GM23338 (cell line): ENCODE measurements at places on chromosomes 6 and 20.

DNA sequence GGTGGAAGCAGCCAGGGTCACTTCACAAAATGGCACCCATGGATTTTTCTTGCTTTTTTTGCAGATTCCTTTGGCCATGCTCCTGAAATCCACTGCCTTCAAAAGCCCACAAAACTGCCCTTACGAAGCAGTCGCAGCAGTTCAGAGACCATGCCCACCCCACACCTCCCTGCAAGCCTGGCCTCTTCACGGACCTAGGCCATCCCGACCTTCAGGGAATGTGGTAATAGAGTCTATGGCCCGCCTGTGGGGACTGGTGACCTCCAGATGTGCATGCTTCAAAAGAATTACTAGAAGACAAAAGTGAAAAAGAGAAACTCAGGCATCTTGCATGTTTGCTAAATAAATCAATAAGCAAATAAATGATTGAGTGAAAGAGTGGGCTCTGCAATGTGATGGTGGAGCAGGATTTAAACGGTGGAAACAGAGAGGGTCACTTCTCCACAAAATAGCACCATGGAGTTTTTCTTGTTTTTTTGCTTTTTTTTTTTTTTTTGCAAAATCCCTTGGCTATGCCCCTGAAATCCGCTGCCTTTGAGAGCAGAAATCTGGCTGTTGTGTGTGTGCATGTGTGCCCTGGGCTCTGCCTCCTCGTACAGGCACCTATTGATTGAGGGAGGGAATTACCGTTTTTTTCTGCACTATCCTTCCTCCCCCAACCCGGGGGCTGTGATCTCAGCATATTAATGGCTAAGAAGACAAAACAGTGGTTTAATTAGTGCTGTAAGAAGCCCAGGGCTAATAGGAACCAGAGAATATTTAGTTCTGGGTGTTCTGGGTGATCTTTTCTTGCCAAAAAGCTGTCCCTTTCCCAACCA is 107.4 kb downstream of the PXDC1 start:
- DNase-seq, result no peak

DNA sequence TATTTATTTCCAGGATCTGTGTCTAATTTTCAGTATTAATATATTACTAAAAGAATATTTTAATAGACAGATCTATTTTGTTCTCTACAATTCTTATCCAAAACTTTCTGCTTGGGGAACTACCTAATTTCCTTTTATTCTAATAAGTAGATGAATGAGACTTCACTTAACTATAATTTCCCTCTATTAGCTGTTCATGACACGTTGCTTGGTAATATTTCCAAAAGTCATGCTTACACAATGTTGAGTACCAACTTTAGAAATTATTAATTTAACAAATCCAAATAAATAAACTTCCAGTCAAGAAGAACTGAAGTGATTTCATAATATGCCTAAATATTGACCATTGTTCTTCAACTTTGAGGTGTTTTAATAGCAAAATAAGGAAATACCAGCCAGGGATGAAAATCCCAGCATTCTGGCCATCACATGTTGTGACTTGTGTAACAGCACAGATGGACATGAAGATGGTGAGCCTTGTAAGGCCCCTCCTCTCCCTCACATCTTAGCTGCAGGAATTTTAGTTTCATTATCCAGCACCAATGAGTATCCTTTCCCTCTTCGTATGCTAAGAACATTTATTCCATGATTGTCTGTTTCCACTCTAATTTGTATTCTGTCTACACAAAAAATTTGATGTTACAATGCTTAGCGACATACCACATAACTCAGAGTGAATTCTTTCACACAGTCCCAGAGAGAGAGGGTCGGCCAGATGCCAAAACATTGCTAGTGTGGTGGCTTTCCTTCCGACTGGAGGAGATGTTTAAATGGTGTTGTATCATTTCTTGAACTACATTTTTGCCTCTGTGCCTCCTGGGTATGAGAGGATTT is 137.5 kb downstream of the FOXA2 start:
- DNase-seq, result no peak

DNA sequence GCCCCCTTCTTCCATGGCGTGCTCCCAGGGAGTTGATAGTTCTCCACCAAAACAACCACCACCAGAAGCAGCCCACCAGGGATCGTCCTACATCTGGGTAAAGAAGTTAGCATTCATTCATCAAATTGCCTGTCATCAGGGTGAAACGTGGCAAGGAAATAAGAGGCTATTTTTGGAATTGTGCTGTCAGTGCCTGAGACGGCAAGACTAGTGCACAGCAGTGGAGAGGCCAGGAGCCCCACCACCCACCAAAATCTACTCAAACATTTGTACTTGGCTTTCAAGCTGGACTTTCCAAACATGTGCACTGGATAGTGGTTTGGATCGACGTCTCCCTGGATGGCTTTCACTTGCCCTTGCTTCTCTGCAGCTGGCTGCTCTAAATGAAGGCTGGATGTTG is 44.8 kb downstream of the TXNDC5 start:
- no peak for DNase-seq

DNA sequence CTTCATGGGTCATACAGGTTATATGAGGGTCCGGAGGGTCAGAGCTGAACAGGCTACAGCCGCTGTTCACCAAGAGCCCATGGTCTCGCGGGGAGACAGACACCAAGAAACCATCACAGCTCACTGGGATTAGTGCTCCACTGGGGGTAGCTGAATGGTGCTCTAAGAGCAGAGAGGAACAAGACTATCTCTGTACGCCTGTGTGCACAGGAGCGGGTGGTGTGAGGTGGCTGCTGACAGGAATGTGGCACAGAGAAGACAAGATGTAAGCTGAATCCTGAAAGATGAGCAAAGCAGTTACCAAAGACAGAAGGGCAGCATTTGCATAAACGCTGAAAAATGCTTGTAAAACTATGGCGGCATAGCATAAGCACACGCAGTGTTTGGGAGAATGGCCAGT is 139.1 kb downstream of the GMPR start:
- no peak for DNase-seq

DNA sequence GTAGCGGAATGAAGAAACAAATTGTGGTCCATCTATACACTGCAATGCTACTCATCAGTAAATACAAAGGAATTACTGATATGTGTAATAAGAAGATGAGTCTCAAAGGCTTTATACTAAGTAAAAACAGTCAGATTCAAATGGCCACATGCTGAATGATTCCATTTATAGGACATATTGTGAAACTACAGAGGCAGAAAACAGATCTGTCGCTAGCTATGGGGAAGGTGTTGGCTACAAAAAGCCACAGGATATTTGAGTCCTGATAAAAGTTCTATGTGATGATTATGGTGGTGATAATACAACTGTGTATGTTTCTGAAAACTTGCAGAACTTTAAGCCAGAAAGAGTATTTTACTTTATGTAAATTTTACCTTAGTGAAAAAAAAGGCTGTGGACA is 313.2 kb downstream of the HDGFL1 start:
- DNase-seq, result no peak

DNA sequence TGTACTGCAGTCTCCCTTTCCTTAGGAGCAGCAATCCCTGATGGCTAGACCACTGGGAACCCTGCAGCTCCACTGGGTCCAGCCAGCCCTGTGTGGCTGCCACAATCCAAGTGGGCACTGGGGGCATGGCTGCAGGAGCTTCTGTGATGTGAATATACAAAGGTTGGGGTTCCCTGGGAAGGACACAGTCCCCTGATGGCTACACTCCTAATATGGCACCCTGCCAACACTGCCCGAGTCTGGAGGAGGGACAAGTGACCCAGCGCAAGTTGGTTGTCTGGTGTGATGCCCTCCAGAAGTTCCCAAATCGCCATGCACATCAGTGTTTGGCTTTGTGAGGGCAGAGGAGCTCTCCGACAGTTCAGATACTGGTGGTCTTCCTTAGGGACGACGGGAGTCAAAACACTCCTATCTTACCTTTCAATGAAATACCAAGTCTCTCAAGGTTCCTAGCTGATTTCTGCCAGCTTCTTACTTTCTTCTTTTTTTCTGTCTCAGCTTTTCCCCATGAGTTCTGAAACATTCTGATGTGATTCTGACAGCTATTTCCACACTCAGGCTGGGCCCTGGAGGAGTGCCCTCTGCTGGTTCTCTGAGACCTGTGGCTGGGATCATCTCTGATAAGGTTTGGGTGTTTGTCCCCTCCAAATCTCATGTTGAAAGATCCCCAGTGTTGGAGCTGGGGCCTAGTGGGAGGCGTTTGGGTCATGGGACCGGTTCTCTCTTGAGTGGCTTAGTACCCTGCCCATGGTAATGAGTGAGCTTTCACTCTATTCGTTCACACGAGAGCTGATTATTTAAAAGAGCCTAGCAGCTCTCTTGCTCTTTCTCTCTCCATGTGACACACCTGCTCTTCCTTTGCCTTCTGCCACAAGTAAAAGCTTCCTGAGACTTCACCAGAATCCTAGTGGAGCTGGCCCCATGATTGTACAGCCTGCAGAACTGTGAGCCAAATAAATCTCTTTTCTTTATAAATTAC is 15.5 kb upstream of the ZFP57 start:
- peak; percentile 79 for DNase-seq

DNA sequence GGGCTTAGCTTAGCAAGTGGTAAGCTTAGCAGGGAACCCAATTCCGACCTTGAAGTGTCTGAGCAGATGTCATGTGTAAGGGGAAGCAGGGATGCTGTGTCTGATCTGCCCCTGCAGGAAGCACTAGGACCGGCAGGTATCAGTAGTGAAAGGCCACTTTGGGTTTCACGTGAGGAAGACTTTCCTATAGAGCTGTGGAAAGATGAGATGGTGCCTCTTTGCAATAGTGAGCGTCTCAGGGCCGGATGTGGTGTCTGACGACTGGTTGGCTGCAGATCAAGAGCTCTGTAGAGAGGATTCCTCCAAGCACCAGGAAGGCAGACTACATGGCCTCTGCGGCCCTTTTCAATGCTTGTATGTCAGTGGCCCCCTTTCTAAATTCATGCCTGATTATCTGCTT is 98.3 kb downstream of the TIAM2 start:
- peak; percentile 37 for DNase-seq

DNA sequence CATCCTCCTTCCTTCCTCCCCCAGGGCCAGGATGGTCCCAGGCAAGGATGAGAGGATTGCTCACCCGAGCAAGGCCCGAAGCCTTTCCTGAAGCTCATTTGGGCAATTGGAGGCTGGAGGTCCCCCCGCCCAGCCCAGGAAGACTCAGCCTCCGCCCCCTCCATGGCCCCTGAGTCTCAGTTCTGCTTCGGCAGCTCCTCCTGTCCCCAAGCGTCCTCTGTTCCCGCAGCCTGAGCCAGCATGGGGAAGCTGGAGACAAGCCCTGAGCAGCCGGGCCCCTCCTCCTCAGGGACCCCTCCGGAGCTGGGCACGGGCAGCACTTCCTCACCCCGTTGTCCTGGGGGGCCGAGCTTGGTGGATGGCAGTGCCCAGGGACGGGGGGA is 26.0 kb downstream of the SLC17A9 start:
- DNase-seq, result no peak

DNA sequence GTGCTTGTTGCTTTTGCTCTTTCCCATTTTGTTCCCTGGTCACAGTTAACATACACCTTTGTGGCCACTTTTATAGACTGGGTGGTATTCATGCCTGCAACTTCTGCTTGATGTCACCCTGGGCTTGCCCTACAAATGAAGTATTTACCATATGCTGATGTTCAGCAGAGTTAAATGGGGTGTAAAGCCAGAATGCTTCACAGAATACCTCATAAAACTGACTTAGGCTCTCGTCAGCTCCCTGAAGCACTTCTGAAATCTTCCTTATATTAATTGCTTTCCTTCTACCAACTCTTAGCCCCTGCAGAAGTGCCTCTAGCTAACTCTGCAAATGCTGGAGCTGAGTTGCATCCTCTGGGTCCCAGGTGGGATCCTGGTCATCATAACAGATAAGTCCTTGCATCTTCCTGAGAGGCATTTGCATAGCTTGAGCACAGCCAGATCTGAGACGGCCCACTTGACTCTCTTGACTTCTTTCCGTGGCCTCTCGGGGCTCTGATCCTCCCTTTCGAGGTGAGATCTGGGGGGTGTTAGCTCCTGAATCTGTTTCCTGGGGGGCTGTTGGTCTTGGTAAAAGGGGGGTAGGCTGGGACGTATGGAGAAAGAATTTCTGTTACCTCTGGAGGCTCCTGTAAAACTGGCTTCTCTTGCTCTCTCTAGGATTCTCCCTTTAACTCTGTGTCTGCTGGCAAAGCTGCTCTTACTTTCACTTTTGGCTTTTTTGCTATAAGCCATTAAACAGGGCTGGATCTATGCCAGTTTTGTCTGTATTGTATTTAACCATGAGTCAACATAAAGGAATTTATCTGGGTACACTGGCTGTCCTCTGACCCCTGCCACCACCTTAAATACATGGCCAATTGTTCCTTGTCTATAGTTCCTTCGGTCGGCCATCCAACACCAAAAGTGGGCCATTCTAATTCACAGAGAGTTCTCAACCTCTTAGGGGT is 223.0 kb upstream of the SYNCRIP start:
- no peak for DNase-seq

DNA sequence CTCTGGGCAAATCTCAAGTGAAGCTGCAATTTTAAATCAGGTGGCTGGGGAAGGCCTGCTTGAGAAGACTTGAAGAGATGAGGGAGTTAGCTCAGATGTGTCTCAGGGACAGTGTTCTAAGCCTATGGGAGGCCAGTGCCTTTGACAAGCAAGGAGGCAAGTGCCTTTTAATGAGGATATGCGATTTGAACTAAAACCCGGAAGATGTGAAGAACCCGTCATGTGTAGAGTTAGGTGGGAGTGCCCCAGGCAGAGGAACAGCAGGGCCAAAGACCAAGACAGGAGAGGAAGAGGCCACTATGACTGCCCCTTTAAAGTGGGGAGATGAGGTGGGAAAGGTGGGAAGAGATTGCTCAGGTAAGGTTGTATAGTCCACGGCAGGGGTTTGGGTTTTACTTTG is 71.9 kb downstream of the SLX4IP start:
- DNase-seq, result no peak

DNA sequence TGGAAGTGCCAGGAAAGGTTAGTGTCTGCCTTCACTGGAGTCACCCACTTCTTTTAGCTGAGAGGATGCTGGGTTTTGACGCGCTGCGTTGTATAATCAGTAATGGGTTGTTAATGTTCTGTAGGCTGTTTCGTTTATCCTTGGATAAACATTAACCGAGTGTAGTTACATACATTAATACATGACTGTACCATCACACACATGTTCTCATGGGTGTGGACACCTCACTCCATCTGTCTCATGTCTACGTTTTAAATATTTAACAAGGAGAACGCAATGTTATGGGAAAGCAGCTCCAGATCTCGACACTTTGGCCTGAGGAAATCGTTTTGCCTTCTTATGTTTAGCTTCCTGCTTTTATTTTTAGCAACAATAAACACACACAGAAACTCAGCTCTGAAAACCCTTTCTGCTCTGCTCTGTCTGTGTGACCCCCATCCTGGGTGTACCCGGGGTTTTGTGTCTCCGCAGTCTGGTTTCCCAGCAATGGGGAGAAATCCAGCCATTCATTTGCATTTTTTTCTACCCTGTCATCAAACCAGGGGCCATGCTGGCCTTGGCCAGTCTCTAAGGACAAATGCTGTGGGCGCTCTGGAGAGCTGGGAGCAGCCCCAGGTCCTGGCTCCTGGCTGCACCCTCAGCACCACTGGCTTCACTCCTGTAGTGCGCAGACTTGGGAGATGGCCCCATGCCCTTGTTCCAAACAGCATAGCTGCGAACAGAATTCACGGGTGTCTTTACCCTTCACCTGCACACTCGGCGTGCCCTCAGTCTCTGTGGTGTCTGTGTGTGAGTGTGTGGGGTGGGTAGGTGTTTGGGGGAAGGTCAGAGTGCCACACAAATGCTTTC is 110.8 kb downstream of the ERMARD start:
- DNase-seq, result no peak

- DNase-seq, result peak; percentile 78
Measured at GRCh38 chr6:137799950-137800568, 67.0 kb upstream of the TNFAIP3 start.
